ENCODE measurements at places on chromosomes 3 and 15. TPM values are rescaled to one million over a fixed set of nuclear protein-coding genes. Genes with fewer than 3 reads are reported as not detected.

DNA sequence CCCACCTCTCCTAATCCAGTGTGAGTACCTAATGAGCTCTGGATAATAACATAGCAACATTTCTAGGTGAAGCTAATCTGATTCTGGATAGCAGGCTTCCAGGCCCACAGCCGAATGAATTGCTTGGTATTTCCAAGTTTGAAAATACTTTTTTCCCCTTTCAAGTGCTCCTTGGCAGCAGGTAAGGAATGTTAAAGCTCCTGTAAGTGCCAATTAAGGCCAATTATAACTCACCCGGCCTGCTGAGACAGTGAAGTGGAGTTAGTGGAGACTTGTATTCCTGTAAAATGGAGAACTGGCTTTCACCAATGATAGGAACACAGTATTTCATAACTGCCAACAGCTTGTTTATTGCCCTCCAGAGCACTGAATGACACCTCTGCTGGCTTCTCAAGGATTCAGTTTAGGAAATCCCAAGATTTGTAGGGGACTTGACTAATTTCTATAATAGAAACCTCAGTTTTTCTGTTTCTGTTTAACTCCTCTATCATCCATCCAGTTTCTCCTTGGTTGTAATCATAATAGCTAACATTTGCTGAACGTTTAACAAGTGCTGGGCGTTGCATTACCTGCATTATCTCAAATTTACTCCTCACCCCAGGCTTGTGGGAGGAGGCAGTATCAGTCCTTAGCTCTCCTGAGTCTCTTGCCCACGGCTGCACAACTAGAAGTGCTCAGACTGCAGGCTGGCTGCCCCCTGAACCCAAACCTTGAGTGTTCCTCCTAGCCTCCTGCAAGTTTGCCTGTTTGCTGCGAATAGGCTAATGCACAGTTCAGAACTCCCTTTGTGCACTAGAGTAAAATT is 52.7 kb upstream of the SCAANT1 start:
- no peaks in the 10 kb centered on the region for H3K4me1 ChIP-seq
- DNase-seq = no peak
- no peak overlapping the region for H3K4me3 ChIP-seq

GRCh38 chr3:133246119-133246518 is 153.7 kb upstream of the BFSP2 start:
- DNase-seq = no peak
- H3K27ac ChIP-seq = no peak overlapping the region
- no peaks in the 10 kb centered on the region for H3K27me3 ChIP-seq
- no peaks in the 10 kb centered on the region for H3K36me3 ChIP-seq

- H3K4me1 ChIP-seq = no peaks in the 10 kb centered on the region
- H3K4me3 ChIP-seq = no peak overlapping the region
- H3K27ac ChIP-seq = peak overlapping the region; percentile 85
- no peak for DNase-seq
These were observed 45.4 kb upstream of the CTSH start for GRCh38 chr15:78990278-78990677.

GRCh38 chr15:77475898-77476297 is 55.2 kb downstream of the HMG20A start:
- no peaks in the 10 kb centered on the region for H3K27me3 ChIP-seq
- DNase-seq = no peak
- H3K27ac ChIP-seq = no peak overlapping the region
- H3K4me3 ChIP-seq = no peak overlapping the region
- H3K4me1 ChIP-seq = no peaks in the 10 kb centered on the region
- no peaks in the 10 kb centered on the region for H3K36me3 ChIP-seq

GRCh38 chr3:27666708-27667107 is 55.4 kb downstream of the EOMES start:
- H3K27ac ChIP-seq = peak overlapping the region; percentile 0
- no peaks in the 10 kb centered on the region for H3K27me3 ChIP-seq
- DNase-seq = no peak

GRCh38 chr3:38690185-38690584 is 40.7 kb upstream of the SCN5A start:
- H3K36me3 ChIP-seq = no peaks in the 10 kb centered on the region
- no peak for DNase-seq
- H3K27me3 ChIP-seq = no peaks in the 10 kb centered on the region
- H3K4me3 ChIP-seq = no peak overlapping the region
- H3K27ac ChIP-seq = no peak overlapping the region
- no peaks in the 10 kb centered on the region for H3K4me1 ChIP-seq

- no peaks in the 10 kb centered on the region for H3K4me1 ChIP-seq
- H3K27ac ChIP-seq = no peak overlapping the region
- no peaks in the 10 kb centered on the region for H3K27me3 ChIP-seq
- no peak for DNase-seq
- H3K4me3 ChIP-seq = no peak overlapping the region
These were observed 43.2 kb upstream of the SKOR1 start for GRCh38 chr15:67781907-67782690.

DNA sequence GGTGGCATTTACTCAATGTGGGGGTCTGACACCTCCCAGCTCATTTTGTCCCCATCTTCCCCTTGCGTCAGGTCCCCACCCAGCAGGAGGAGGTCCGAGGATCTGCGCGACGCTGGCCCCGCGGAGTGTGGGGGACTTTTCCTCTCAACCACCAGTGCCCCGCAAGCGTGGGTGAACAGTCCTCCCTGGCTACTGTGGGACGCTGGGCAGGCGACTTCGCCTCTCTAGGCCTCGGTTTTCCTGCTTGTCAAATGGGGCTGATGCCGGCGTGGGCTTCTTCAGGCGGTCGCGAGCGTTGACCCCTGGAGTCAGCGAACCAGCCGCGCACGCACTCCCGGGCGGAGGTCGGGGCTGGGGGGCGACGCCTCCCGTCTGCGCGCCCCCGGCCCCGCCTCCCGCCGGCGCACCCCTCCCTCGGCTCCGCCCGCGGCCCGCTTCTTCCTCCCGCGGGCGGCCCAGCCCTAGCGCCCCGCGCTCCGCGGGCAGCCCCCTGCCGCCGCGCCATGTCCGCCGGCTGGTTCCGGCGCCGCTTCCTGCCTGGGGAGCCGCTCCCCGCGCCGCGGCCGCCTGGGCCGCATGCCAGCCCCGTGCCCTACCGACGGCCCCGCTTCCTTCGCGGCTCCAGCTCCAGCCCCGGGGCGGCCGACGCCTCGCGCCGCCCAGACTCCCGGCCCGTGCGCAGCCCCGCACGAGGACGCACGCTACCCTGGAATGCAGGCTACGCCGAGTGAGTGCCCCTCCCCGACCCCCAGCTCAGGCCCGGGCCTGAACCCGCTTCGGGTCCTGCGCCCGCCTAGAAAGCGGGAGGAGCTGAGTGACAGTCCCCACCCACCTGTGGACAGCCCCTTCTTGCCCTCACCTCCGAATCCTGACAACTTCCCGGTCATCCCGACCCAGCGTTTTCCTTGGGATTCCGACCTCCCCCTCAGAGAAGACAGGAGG is at the start of gene PPM1M:
PPM1M (plus strand) TSS at position 438 of the 942 bp plus-strand sequence; CDS start at position 504, 66 bp downstream.
- H3K4me3 ChIP-seq = peak within 1 kb of the TSS; percentile 55
- no peaks in the 10 kb centered on the region for H3K27me3 ChIP-seq
- H3K27ac ChIP-seq = peak within 1 kb of the TSS; percentile 85
- H3K36me3 ChIP-seq = no peaks in the 10 kb centered on the region
- H3K4me1 ChIP-seq = peaks cover 6% of the 10 kb centered on the region

DNA sequence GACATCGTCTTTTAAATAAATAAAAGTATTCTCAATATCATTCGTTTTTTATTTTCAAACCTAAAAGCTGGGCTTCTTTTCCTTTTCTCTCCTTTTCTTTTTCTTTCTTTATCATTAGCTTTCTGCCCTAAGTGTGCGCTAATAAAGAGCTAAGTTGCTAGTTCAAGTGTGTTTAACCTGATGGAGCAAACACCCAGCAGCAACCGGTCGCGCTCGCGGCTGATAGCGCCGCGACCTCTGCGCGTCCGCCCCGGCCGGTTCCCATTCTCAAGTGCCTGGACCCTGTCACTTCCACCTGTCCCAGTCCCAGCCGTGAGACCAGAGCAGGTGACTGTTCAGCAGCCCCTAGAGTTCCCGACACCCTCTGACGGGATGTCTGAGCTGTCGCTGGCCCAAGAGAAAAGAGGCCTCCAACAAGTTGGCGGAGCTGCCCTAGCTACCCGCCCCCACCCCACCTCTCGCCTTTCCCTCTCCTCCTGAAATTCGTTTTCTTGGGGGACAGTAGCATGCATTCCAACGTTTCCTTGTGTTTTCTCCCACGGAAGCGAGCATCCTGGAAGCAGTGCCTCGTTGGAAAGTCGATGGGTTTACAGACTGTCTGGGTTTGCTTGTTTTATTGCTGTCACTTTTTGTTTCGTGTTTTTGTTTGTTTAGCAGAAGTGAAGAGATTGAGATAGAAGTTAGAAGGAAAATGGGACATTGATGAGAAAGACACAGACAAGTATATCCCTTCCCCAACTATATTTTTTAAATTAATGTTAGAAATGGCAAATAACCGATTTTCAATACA is 3.1 kb upstream of the MECOM start:
- H3K27me3 ChIP-seq = no peaks in the 10 kb centered on the region
- no peak overlapping the region for H3K4me3 ChIP-seq
- DNase-seq = no peak
- H3K27ac ChIP-seq = no peak overlapping the region

- no peak overlapping the region for H3K27ac ChIP-seq
- DNase-seq = no peak
- no peak overlapping the region for H3K4me3 ChIP-seq
- no peaks in the 10 kb centered on the region for H3K4me1 ChIP-seq
- no peaks in the 10 kb centered on the region for H3K27me3 ChIP-seq
These were observed 15.7 kb downstream of the GTPBP8 start for GRCh38 chr3:113006359-113007056.

- no peaks in the 10 kb centered on the region for H3K36me3 ChIP-seq
- H3K4me1 ChIP-seq = no peaks in the 10 kb centered on the region
- no peaks in the 10 kb centered on the region for H3K27me3 ChIP-seq
These were observed 46.1 kb upstream of the RAF1 start for GRCh38 chr3:12710062-12710461.

GRCh38 chr3:195078891-195079440 is 192.0 kb downstream of the XXYLT1 start:
- H3K27me3 ChIP-seq = no peaks in the 10 kb centered on the region
- no peak overlapping the region for H3K4me3 ChIP-seq
- H3K36me3 ChIP-seq = no peaks in the 10 kb centered on the region
- H3K4me1 ChIP-seq = no peaks in the 10 kb centered on the region
- H3K27ac ChIP-seq = no peak overlapping the region
- no peak for DNase-seq

- H3K36me3 ChIP-seq = no peaks in the 10 kb centered on the region
- H3K27me3 ChIP-seq = no peaks in the 10 kb centered on the region
- no peak for DNase-seq
- no peak overlapping the region for H3K27ac ChIP-seq
- peaks cover 4% of the 10 kb centered on the region for H3K4me1 ChIP-seq
These were observed 3.3 kb upstream of the SLC38A3 start for GRCh38 chr3:50201573-50202315.

DNA sequence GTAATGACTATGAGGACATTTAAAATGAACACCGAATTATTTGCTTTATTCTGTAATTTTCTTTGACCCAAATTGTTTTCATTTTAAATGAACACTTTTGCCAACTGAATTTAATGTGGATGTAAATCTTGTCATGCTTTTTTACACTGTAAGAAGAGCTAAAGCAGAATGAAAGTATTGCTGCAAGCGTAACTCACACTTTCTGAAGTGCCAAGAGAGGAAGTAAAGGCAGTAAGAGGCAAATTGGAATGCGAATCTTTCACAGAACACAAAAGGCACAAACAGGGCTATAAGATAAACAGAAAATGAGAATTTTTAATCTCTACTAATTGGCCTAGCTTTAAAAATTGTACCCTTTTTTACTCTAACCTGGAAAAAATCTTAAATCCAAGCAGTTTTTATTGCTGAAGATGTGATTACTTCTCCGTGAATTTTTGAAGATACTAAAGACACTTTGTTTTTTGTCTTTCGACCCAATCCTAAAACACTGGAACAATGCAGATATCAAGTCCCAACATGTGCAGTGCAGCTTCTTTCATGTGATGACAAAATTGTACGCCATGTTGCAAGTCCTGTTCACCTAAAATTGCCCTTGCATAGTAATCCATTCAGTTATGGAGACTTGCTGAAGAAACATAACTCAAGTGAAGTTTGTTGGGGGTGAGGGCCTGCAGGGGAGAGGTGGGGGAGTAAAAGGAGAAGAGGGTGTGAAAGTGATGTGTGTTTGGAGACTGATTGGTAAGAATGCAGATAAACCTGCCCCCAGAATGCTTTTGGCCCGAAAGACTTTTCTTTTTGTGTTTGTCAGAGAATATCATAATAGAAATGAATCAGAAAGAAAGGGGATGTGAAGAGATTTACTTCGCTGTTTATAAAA is 1.4 kb downstream of the ARID3B start:
- peaks cover 17% of the 10 kb centered on the region for H3K4me1 ChIP-seq
- no peak for DNase-seq
- no peaks in the 10 kb centered on the region for H3K36me3 ChIP-seq
- H3K27me3 ChIP-seq = no peaks in the 10 kb centered on the region
- peak overlapping the region; percentile 83 for H3K4me3 ChIP-seq
- no peak overlapping the region for H3K27ac ChIP-seq

GRCh38 chr3:101972430-101973162 is 123.3 kb downstream of the NFKBIZ start:
- no peak for DNase-seq
- no peaks in the 10 kb centered on the region for H3K27me3 ChIP-seq
- no peak overlapping the region for H3K4me3 ChIP-seq
- no peaks in the 10 kb centered on the region for H3K36me3 ChIP-seq
- H3K27ac ChIP-seq = no peak overlapping the region

DNA sequence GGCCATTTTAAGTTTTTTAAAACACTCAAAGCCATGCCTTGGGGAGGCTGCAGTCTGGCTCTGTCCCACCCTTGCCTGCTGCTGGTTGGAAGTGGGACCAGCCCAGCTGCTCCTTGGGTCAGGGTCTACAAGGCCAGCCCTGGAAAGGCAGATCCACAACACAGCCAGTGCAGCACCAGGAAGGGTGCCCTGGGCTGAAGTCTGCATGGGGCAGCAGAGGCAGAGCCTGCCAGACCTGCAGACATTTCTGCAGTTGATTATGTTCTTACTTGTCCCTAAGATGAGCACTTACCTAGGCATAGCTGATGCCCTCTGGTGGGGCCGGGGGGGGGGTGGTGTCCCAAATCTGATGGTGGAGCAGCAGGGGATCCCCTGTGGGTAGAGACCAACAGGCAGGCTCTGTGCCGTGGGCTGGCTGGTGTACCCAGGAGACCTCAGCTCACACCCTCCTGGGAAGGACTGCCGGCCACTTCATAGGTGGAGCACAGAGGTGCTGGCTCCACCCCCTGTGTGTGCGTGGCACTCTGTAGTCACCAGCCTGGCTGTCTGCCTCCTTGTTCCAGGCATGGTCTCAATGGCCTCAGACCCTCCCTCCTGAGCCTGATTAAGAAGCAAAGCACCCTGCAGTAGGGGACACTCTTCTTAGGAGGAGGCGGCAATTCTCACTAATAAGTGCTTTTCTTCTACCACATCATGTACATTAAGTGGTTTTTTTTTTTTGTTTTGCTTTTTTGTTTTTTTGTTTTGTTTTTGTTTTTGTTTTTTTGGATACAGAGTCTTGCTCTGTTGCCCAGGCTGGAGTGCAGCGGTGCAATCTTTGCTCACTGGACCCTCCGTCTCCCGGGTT is 97.4 kb upstream of the KLF13 start:
- no peaks in the 10 kb centered on the region for H3K36me3 ChIP-seq
- no peaks in the 10 kb centered on the region for H3K4me1 ChIP-seq
- peaks cover 4% of the 10 kb centered on the region for H3K27me3 ChIP-seq

Gene SLC22A14
- 0.29 TPM for total RNA-seq

Gene ADCY5
- total RNA-seq = 11.5 TPM

Gene SLC12A1
- under 0.01 TPM for total RNA-seq

Gene PDIA3
- 125 TPM for total RNA-seq

Gene ZNF660
- 2.0 TPM for total RNA-seq

Gene CDCP1
- 1.9 TPM for total RNA-seq

Gene RLBP1
- not detected for total RNA-seq

Measured in breast epithelium (tissue), 4 donors.